Non-pigmented ciliary epithelial cell (primary cell): ENCODE measurements at places on chromosomes 11 and 22.

GRCh38 chr22:33688903-33689302, 231.4 kb downstream of the LARGE1 start:
- no peak for DNase-seq

GRCh38 chr22:46237453-46238124, 12.5 kb downstream of the CDPF1 start:
- no peak for DNase-seq

DNA sequence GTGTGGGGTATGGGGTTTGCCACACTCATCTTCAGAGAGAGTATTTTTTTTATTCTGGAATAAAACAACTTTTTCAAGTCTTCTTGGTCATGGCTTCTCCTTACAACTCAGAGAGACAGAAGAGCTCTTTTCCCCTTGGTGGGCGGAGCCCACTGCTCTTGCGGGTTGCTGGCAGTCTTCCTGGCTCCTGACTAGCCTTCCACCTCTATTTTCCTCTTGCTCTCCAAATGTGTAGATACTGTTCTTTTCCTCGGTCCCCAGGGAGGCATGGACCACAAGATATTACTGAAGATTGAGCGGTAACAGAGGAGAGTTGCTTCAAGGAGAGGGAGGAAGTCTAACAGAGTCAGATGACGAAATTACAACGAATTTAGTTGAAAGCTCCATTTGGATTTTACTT, 210.6 kb downstream of the NTM start:
- no peak for DNase-seq

DNA sequence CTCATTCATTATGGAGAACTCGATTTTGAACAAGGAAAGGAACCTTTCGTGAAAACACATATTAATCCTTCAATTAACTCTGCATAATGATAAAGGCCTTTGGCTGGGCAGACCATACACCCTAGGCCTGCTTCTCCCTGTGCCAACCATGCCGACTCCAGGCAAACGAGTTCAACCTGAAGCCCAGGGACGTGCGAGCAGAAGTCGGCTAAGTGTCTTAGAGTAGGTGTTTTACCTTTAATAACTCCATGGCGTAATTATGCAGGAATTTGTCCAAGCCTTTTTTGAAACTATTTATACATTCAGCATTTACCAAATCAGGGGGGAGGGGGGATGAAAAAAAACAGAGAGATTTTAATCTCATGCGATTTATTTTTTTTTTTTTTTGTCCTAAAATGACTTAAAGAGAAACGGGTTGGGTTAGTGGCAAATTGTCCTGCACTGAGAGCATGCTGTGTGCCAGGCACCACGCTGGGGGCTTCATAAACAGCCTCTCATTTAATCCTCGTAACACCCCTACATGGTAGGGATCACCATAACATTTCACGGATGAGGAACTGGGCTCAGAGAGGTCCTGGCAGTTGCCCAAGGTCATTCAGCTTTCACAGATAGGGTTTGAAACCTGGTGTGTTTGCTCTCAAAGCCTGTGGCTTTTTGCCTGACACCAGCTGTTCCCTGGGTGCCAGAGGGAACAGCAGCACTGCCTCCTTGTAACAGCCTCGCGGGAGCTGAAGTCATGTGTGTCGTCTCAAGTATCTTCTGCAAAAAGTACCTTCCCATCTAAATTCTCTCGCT, 423.9 kb downstream of the MN1 start:
- no peak for DNase-seq

DNA sequence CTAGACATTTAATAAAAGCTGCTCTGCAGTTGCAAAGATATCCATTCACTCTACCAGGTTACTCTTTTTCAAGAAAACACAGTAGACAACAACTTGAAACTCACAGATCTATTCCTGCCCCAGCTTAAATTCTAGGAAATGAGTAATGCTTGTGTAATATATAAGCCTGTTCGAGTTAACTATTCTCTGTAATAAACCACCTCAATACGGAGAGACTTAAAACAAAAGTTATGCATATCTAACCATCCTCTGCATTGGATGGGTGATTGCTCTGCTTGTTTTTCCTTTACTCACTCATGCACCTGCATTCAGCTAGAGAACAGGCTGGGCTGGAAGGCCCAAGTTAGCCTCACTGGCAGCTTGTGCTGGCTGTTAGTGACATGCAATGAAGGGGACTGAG, 13.3 kb downstream of the LRRC4C start:
- DNase-seq: no peak
